ENCODE measurements at places on chromosomes 5 and 9. TPM values are rescaled to one million over a fixed set of nuclear protein-coding genes. Genes with fewer than 3 reads are reported as not detected.

C9 gene
- total RNA-seq, result not detected

CD74 gene
- 1.3 TPM for total RNA-seq

GFRA3 gene
- 0.03 TPM for total RNA-seq

QRFP gene
- total RNA-seq, result not detected

TAF11L12 gene
- not detected for total RNA-seq

ATOX1 gene
- 51.4 TPM for total RNA-seq

SGCD gene
- total RNA-seq, result 2.5 TPM

APBA1 gene
- 14.5 TPM for total RNA-seq

VPS13A gene
- 26.4 TPM for total RNA-seq

FRRS1L gene
- total RNA-seq, result 0.10 TPM

SAXO1 gene
- under 0.01 TPM for total RNA-seq

FAM221B gene
- not detected for total RNA-seq

RNF180 gene
- 7.6 TPM for total RNA-seq

KCNN2 gene
- total RNA-seq, result 0.17 TPM

CCDC187 gene
- under 0.01 TPM for total RNA-seq

GFI1B gene
- not detected for total RNA-seq

UBTD2 gene
- total RNA-seq, result 19.8 TPM

GRAMD2B gene
- total RNA-seq, result 22.0 TPM

CMBL gene
- total RNA-seq, result 19.8 TPM

FOXD4 gene
- total RNA-seq, result 0.13 TPM

TCF7 gene
- total RNA-seq, result 0.40 TPM

FBN2 gene
- 146 TPM for total RNA-seq

ZFP2 gene
- total RNA-seq, result 0.69 TPM

PDE6A gene
- not detected for total RNA-seq

PCDHB15 gene
- 0.91 TPM for total RNA-seq

ZNF346 gene
- 14.3 TPM for total RNA-seq

PIP5K1B gene
- 0.13 TPM for total RNA-seq

LCP2 gene
- total RNA-seq, result not detected

SPINK7 gene
- not detected for total RNA-seq

ZNF454 gene
- 1.9 TPM for total RNA-seq

PCDHA1 gene
- total RNA-seq, result not detected

LECT2 gene
- total RNA-seq, result not detected

SLC6A7 gene
- not detected for total RNA-seq

HOMER1 gene
- 7.4 TPM for total RNA-seq

NOXA1 gene
- total RNA-seq, result 0.36 TPM

SHOC1 gene
- total RNA-seq, result under 0.01 TPM

TMEM171 gene
- 1.3 TPM for total RNA-seq

LCN9 gene
- total RNA-seq, result not detected

GRIA1 gene
- 2.4 TPM for total RNA-seq

PCDHGA7 gene
- total RNA-seq, result 10.3 TPM

SYK gene
- not detected for total RNA-seq

BRD8 gene
- 29.1 TPM for total RNA-seq

CCL21 gene
- not detected for total RNA-seq

RBM22 gene
- total RNA-seq, result 17.6 TPM

USP20 gene
- total RNA-seq, result 17.7 TPM

KIF20A gene
- 21.6 TPM for total RNA-seq

CHSY3 gene
- total RNA-seq, result 41.9 TPM

PCDHA9 gene
- 0.07 TPM for total RNA-seq

NTRK2 gene
- 1.0 TPM for total RNA-seq

PCSK1 gene
- total RNA-seq, result 0.30 TPM

FAT2 gene
- 0.07 TPM for total RNA-seq

NUTM2F gene
- total RNA-seq, result not detected

TMEFF1 gene
- total RNA-seq, result 5.2 TPM

SLC34A1 gene
- total RNA-seq, result not detected

BHMT2 gene
- 6.4 TPM for total RNA-seq

PCDHGB5 gene
- 34.3 TPM for total RNA-seq

IL33 gene
- 65.7 TPM for total RNA-seq

CYLC2 gene
- total RNA-seq, result not detected

SEMA5A gene
- total RNA-seq, result 86.2 TPM
